Globus pallidus (tissue), 1 donor: ENCODE measurements at places on chromosomes 5 and 9.

DNA sequence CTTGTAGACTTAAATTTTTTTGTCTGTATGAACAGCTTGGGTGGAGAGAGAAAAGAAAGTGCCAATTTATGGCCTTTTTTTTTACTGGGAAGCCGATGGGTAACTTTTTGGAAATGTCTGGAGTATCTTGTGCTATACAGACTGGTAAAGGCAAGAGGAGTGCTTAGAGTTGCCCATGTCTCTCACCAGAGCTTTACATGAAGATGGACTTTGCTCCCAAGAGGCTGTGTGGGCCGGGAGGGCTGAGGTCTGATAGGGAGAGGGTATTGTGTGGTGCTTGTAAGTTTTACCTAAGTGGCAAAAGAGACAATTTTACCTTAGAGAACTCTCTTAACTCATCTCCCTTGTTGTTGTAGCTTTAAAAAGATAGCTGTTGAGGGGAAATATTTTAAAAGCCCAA is 203.2 kb downstream of the SEMA6A start:
- DNase-seq: no peak

GRCh38 chr9:130658893-130659698 is 5.3 kb upstream of the PRDM12 start:
- DNase-seq: no peak

DNA sequence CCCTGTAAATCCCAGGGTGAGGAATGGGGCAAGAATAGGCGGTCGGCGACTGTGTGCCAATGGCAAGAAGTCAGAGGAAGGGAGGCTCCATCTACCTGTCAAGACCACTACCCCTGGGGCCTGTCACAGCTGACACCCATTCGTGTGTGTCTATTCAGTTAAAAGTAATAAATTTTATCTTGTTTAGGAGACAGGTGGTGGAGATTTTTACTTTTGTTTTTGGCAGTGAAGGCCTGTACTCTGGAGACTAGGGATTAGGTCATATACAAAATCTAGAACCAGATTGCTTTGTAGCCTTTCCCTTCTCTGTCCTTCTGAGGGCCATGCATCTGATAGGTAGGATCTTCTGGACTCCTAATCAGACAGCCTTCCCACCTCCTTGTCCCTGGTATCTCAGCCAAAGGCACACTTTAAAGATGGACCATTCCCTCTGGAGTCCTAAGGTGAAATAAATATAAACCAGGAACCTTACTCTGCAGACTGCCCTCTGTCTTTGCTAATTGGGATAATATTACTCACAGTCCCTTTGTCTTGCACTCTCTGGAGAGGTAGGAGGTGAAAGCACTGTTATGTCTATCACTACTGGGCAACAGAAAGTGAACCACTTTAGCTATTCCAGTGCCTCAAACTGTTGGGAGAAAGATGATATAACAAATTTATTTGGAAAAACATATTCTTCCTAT is 213.2 kb upstream of the ACTBL2 start:
- peak; percentile 15 for DNase-seq

GRCh38 chr9:134869554-134870300 is 10.9 kb upstream of the FCN2 start:
- no peak for DNase-seq

DNA sequence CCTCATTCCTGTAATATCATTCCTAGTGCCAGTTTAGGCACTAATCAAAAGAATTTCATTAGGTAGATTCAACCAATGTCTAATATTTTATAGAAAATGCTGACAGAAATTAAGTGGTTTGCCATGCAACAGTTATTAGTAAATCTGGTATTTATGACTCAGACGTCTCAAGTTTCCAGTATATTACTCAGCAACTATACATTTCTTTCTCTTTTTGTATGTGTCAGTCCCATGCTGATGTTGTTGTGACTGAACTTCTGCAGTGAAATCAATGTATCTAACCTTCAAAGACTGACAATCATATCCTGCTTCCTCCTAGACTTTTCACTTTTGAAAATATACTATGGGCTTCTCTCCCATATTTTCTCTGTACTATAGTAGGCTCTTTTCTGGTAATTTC is 822.5 kb downstream of the NR2F1-AS1 start:
- no peak for DNase-seq

DNA sequence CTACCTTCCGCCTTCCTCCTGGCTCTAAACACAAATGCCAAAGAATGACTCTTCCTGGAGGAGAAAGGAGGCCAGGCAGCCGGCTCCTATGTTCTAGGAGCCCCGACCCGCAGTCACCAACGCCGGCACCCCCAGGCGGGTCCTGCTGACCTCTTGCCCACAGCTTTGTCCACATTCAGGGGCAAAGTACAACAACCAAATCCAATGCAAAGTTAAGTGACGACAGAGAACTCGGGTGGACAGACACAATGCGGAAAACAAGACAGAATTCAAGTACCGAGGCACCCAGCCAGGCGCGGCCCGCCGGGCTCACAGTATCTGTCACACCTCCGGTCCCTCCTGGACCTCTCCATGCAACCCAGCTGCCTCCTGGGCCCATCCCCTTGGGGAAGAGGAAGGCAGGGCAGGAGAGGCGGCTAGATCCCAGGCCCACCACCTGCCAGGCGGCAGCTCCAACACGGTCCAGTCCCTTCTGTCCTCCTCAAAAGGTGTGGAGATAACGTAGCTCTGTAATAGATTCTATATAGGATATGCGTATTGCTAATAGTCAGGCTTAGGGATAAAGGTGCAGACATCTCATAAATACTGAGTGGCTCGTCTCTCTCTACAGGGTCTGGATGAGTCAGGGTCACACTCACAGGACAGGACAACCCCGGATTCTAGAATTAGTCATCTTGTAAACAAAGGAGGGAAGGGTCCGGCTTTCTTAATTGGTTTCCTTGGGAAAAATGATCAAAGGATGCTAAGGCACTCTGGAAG is 46.9 kb upstream of the UBAC1 start:
- no peak for DNase-seq

DNA sequence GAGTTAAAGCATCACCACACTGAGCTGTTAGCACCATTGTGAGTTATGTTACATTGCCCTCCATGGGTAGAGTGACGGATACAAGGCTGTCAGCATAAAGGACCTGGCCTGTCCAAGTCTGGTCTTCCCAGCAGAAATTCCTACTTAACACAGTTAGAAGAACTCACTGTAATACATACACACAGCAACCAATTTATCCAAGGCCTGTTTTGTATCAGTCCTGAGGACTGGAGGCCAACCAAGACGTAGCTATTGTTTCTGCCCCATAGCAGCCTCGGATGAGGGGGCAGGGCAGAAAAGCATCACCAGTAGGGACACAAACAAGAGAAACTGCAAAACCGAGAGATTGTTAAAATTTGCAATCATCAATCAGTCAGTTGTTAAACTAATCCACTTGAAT is 66.0 kb upstream of the CKMT2 start:
- DNase-seq: peak; percentile 13

- peak; percentile 54 for DNase-seq
Observed at GRCh38 chr5:181190711-181191525, 14.1 kb downstream of the TRIM7 start.

DNA sequence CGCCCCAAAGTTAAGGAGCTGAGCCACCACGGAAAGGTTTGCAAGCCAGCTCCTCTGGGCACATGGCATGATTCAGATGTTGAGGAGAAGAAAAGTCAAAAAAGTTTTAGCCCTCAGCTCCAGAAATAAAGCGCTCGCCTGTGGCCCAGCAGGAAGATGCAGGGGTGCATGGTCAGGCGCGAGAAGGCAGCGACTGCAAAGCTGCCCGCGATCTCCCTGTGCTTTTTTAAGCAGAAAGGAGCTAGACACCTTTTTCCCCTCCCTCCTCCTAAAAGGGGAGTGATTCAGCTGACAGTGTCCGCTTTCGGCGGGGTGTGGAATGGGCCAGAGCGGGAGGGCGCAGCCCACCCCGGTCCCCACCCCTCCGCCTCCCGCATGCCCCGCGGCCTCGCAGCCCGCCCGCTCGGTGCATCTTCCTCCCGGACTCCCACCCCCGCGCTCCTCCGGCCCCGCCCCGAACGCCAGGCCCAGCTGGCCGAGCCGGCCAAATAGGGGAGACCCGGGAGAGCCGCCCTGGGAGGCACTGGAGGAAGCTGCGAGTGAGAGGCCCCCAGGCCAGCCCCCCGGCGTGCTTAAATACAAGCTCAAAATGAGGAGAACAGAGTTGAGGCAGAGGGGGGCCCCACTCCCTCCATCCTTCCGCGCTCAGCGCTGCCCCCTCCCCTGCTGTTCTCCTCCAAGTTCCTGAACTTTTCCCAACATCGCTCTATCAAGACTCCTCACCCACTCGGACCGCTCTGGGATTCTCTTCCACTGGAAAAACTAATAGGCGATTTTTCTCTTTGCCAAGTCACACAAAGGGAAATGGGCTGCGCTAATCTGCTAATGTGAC is at the start of gene ADAMTS12:
Gene ADAMTS12, minus strand, starts transcription at position 203 of the 832 bp plus-strand sequence. Its CDS starts 134 bp downstream, at position 69.
- DNase-seq: no peak

GRCh38 chr9:15743512-15743911 is 190.7 kb downstream of the CCDC171 start:
- DNase-seq: no peak

DNA sequence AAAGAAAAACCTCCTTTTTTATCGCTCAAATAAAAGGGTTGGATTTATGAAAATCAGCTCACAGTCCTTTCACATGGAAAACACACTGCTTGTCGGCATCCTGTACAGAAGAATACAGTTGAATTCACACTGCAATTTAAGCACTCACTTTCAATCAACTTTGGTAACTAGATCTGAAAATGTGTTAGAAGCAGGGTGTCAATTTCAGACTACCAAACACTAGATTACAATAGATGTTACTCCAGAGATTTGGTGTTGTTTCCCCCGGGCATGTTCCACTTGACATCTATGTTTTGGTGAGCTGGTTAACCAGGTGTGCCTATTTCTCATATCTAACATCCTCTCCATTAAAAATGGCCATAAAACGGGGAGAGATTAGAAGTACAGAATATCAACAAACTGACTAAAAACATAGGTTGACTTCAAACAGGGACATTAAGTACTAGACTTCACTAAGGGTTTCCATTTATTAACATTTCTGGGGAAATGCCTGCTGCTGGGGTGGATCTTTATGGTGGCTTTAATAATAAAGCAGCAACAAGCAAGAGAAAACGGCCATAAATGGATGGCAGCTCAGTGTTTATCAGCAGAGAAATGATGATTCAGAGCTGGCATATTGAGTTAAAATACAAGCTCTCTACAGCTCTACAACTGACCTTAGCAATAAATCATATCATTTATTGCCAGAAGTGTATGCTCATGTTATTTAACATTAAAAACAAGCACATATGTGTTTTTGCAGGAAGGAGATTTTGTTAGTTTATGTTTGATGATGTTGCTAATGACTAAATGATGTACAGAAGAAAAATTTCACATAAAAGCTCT is 158.8 kb downstream of the SLF1 start:
- DNase-seq: no peak

- DNase-seq: no peak
Observed at GRCh38 chr5:1501372-1502045, 22.3 kb downstream of the LPCAT1 start.

DNA sequence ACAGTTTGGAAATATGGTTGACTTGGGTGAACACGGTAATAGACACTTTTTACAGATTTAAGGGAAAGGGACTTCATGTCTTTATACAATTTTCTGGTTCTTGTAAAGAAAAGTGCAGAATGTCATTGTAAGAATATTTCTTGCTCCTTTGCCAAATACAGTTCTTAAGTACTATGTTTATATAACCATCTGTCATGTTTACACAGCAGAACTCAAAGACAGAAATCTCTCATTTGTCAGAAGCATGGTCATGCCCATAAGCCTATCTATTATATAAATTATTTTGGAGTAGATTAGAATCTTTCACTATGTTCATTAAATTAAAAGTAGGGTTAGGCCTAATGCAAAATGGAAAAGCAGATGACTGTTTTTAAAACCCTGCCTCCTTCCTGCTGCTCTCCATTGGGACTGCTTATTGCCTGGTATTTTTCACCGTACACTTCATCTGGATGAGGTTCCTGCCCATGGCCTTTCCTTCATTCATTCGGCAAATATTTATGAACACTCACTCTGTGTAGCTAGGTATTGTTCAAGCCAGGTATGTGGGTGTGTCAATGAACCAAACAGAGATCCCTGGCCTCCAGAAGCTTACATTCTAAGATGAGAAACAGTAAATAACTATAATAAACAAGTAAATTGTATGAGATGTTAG is 558.1 kb downstream of the NR2F1-AS1 start:
- no peak for DNase-seq

- DNase-seq: no peak
Observed at GRCh38 chr9:35518225-35518821, 28.4 kb downstream of the RUSC2 start.

- DNase-seq: no peak
Observed at GRCh38 chr5:136529081-136529480, 163.7 kb upstream of the TRPC7 start.

DNA sequence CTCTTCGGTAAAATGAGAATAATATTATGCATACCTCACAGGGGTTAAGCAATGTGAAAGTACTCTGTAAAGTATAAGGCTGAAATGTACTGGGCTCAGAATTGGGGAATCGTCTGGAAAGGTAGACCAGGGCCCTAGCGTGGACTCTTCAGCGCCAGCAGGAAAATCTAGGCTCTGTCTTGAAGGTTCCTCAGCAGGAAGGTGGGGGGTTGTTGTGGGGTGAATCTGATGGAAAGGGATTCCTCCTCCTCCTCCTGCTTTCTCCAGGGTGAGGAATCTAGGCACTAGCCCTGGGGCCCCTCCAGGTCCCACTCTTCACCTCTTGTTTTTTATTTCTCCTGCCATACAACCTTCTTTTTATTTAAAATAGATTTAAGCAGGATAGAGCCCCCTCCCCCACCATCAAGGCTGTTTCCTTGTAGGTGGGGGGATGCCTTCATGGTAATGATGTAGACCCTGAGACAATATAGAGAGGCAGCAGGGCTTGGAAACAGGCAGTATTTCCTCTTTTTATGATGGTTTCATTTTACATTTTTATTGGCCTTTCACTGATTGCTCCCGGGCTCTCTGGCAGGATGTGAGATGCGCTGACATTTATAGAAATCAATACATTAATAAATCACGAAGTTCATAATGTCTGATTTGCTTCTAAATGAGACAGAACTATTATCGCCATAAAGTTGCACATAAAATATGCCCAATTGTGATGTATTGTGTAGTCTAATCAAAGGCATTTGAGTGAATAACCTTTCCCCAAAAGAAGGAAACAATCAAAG is 78.9 kb upstream of the GABRP start:
- DNase-seq: no peak

- peak; percentile 57 for DNase-seq
Observed at GRCh38 chr5:180670586-180671359, 21.4 kb upstream of the FLT4 start.

DNA sequence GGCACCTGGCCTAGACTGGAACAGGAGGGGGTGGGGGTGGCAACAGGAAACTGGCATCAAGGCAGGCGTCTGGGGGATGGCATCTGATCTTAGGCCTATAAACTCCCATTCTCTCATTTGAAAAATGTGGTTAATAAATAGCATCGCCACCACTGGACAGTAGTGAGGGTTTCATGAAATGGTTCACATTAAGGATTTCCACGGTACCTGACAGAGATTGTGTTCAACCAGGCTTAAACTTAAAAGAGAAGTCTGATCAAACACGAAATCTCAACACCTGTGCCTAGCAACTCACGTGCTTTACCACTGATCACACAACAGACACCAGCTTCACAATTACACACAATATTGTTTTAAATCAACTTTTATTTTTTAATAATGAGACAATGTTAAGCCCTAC is 3.0 kb downstream of the DENND1A start:
- DNase-seq: no peak

- DNase-seq: no peak
Observed at GRCh38 chr9:128175726-128176125, 15.6 kb downstream of the CIZ1 start.

GRCh38 chr5:159459951-159460538 is 129.8 kb upstream of the IL12B start:
- DNase-seq: no peak

GRCh38 chr5:141734501-141735229 is 52.6 kb upstream of the ARAP3 start:
- DNase-seq: no peak
